NCI-H748 treated with DMSO at 0.1 percent for 48 hours (cell line): ENCODE measurements at places on chromosomes 2 and 18.

DNA sequence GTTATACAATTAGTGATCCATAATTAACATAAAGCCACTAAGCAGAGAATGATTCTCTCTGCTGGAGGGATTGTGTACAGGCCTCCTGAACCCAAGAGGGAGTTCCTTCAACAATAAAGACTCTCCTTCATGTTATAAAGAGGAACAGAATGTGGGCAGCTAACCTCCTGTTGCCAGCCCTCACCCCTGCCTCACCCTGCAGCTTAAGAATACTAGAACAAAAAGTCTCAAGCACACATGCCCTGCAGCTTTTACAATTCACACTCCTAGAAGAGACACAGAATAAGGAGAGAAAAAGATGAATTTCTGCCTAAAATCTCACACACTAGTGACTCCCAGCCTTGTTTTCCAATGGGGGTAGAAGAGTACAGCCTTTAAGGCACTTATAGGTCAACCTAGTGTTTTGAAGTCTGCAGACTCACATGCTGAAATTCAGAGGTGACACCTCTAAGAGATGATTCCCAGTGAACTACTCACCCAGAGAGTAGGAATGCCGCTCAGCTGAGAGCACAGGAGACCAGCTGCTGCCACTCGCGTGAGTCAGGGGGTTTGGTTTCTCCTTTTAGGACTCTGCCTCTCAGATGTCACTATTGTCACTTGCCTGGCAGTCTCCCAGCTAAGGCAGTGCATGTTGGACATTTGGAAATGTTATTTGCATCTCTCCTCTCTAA, 32.5 kb upstream of the IL1RL1 start:
- no peak for DNase-seq

- DNase-seq = no peak
These were observed 127.4 kb upstream of the FHL2 start for GRCh38 chr2:105526000-105526925.

DNA sequence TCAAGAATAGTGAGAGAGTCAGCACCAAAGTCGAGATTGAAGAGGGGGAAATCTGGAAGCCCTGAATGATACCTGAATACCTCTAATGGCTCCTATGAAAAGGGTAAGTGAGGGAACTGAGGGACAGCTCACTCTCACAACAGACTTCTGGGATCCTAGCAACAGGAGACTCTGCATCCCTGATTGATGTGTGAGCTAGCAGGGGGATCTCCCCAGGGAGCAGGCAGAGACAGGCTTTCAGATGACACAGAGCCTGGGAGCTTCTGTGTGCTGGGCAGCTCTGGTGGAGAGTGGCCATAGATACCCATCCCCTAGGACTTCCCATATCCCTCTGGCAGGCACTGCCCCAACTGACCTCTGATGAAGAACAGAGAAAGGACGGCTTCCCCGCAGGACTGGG, 206.2 kb downstream of the EXOC6B start:
- DNase-seq = no peak

DNA sequence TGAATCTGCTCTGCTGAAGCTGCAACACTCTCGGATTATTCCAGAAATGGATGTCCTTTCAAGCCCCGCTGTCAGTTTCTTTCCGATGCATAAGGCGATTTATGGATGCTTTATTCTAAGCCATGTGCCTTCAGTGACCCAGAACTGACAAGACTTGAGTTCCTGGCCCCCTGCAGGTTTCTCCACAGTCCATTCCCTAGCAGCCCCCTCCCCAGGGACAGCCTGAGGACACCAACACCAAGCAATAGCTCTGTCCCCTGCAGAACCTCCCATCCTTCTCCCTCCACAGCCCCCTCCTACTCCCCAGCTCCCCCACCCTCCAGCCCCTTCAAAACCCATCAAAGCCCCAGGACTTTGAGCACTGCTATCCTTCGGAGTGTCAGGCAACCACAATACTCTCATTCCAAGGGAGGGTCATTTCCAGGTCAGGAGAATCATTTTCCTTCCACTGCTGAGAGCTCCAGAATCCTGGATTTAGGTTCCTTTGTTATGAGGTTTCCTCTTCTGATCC, 24.6 kb upstream of the SPP2 start:
- DNase-seq = no peak

- DNase-seq = no peak
These were observed 90.1 kb downstream of the LBH start for GRCh38 chr2:30321466-30321865.

DNA sequence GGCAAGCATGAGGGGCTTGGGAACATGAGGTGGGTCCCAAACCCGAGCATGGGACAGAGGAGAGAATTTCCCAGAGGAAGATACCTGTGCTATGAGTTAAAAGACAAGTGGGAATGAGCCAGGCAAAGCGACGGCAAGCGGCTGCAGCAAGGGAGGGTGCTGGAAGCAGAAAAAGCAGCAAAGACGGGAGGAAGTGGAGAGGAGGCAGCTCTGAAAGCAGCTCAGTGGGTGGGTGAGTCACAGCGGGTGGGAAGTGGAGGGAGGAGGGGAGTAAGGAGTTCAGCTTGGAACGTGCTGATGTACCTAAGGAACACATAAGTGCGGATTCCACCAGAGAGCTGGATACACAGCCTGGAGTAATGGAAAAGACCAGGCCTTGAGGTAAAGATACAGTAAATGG, 41.4 kb downstream of the THUMPD2 start:
- no peak for DNase-seq

DNA sequence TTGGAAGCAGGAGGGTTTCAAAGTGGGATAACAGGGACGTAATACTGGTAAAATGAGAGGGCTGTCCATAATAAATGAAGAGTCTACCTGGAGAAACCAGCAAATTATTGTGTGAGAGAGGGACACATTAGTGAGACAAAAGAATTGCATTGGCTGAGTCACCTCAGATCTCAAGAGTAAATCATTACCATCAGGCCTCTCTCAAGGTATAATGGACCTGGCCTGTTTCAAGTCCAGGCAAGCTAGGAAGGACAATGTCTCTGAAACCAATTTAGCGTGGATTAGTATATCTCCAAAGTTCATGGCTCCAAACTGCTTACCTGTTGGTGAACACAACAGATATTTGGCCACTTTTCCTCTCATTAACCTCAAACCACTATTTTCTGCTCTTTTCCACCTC, 471.4 kb downstream of the CMPK2 start:
- DNase-seq = no peak

- DNase-seq = no peak
These were observed 45.0 kb upstream of the ASXL3 start for GRCh38 chr18:33532978-33533377.

- no peak for DNase-seq
These were observed 16.9 kb upstream of the CRACDL start for GRCh38 chr2:98952966-98953365.

- DNase-seq = peak; percentile 15
These were observed 186.8 kb downstream of the ZNF521 start for GRCh38 chr18:25164848-25165811.

DNA sequence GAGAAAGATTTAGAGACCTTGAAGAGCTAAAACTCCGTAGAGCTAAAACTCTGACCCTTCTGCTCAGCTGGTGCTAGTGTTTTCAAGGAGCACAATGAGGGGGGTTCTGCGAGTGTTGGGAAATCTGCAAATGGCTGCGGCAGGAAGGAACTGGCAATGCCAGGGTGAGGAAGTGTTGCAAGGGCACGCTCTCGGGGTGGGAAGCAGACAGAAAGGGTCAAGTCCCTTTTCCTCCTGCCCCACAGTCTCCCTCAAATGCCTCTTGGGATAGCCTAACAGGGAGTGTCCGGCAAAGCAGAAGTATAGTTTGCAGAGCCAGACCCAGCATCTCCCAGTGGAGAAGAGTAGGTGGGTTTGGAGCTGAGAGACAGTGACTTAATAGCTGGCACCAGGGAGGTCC, 60.5 kb downstream of the NCAPH start:
- no peak for DNase-seq

DNA sequence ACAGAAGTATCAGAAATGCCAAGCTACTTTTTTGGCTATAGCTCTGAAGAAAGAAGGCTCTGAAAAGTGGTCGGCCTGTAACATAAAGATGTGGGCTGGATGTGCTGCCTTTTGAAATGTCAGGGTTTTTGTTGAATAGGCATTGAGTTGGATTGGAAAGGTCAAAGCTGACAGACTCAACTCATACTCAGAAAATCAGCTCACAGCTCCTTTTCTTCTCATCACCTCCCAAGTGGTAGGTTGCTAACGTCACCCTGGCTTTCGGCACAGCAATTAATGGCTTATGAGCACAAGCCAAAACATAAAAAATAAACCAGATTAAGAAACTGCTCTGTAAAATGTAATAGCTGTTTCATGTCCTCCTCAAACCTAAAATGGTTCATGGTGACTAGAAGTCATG, 68.3 kb downstream of the KCNF1 start:
- no peak for DNase-seq

GRCh38 chr2:120433816-120434290, 87.9 kb downstream of the INHBB start:
- no peak for DNase-seq

DNA sequence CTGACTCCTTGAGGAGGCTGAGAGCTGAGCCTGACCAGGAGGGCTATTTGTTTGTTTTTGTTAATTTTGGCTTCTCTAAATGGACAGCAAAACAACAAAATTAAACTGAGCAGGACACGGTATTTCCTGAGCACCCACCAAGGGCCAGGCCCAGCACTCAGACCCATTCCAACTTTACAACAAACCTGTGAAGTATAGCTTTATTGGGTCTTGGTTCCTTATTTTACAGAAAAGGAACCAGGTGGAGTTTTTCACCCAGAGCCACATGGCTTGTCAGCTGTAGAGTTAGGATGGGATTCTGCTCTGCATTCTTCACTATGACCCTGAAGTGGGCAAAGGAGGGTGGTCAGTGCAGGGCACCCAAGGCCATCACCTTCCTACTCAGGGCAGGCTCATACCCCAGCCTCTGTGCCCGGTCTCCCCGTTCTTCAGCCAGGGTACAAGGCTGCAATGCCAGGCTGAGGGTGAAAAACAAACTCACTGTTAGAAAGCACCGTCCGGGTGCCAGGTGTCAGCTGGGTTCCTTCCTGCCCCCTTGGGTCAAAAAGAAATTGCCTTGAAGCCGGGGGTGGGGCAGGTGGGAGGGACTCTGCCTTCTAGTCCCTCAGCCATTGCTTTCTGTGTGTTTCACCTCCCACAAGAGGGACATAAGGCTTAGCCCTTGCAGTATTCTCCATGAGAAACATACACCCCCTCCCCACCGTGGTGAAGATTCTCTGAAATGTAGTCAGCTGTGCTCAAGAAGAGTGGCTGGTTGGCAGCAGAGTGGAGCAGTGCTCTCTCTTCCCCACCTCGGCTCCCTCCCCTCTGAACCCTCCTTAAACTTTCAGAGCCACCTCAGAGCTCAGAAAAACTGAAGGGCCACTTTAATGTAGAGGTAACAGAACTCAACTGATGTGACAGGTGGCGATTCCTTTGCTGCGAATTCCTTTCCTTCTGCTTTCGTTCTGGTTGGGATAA, 2.2 kb downstream of the PSD4 start:
- no peak for DNase-seq

GRCh38 chr18:50232419-50232818, 33.9 kb downstream of the CFAP53 start:
- no peak for DNase-seq

DNA sequence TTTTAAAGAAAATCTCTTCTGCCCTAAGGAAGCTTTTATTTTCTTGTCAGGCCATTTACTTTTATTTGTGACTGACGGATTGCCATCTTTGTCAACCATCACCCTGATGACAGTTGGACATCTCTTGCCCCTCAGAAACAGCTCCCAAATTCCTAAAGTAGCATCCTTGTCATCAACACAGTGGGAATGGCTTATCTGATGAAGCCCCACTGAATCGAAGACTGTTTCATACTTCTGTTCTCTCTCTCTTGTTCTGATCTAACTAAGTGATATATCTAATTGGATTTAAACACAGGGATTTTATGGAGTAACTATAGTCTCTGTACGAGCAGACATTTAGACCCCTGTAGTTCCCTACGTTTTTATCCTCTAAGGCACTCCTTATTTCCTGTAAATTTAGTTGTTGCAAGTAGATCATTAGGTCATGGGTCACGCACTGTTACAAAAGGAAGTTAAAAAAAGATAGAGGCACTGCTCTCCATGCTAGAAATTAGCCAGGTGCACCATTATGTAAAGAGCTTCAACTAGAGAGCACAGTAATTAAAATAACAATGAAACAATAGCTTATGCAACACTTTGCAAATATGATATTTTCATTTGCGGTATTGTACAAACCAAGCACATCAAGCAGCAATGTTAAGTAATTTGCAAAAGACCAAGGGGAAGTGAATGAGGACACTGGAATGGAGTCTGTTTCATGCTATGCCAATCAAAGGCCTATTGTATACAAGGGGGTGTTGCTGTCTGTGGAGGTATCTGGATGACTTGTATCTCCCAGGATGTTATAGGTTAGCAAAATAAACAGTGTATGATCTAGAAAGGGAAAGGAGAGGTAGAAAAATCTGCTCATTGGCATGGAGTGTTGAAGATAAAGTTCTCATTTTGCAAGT, 284.7 kb downstream of the LRRTM1 start:
- DNase-seq = peak; percentile 88

DNA sequence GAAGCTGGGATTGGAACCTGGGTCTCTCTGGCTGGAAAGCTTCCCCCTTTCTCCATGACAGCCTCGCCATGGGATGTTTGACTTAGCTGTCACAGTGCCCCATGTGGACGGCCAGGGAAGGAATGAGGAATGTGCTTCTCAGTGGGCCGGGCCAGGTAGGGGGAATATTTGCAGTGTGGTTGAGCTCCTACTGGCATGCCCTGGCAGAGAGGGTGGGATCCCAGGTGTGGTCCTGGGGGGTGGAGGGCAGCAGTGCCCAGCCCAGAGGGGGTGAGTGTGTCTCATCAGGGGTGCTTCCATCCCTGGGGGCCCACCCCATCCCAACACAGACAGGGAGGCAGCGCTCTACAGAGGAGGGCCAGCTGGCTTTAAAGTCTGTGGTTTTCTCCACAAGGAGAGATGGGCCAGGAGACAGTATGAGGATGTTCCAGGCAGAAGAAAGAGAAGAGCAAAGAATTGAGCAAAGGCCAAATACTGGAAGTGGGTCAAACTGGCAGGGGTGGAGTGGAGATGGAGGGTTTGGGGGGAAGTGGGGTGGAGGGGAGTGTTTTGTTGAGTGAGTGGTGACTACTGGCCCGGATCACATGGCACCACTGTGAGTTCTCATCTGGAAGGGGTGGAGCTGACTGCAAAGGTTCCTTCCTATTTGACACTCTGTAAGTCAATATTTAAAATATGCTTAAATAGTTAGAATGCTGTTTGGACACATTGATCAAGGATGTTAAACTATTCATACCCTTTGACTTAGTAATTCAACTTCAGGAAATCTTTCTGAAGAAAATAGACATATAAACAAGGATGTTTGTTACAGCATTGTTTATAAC, 94.0 kb downstream of the MYCN start:
- DNase-seq = no peak
